ENCODE measurements at places on chromosomes 12 and 14.

GRCh38 chr12:19234981-19235871 lies 105.7 kb downstream of the PLEKHA5 start:
- peak; percentile 86 for DNase-seq

DNA sequence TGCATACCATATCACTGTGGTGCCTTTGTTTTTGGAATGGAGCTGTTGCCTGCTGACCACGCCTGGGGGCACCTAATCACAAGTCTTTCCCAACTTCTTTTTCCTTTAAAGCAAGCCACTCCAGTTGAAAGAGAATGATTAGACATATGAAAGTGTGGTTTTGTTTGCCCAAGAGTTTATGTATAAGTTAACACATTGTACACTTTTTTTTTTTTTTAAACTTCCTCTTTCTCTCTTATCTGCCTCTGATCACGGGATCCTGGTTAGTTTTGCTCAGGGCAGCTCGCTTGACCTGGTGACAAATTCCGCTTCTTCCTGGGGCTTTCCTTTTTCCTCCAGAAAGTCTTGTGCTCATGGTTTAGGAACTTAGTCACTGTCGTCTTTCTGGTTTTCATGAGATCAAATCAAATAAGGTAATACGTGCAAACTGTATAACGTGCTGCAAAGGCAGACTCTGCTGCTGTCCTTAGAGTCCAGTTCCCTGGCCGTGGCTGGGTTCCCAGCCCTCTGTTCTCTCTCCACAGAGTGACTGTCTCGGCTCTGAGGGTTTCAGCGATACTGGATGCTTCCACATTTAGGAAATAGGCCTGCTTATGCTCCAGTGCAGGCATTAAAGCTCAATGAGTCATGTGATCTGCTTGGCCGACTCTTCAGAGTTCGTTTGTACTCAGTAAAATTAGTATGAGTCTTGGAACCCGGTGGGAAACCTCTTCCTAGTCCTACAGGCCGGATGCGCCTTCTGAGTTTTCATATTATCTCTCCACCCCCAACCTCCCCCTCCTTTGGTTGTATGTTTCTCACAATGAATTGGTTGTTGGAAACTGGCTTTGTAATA lies 15.2 kb downstream of the RASSF3 start:
- peak; percentile 87 for DNase-seq

DNA sequence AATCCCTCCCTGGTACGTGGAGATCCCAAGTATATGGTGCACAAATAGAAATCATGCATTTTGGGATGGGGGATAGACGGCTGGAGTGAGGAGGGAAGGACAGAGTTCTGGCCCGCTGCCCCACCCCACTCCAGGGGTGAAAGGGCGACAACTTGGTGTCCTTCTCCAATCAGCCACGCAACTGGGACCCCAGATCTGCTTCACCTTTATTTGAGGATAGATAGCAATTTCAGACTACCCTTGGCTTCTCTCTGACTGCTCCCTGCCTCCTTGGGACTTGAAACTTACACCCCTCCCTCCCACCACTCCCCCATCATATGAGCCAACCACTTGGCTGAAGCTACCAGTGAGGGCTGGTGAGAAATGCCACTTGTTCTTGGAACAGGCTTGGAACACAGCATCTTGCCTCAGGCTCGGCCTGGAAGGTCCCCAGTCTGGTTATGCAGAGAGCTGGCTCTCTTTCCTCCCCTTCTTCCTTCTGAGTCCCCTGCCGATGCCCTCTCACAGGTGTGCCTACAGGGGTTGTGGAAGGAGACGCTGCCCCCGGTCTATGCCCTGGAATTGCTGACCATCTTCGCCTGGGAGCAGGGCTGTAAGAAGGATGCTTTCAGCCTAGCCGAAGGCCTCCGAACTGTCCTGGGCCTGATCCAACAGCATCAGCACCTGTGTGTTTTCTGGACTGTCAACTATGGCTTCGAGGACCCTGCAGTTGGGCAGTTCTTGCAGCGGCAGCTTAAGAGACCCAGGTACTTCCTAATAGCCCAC lies 8.1 kb downstream of the OAS3 start:
- DNase-seq: no peak

- peak; percentile 43 for DNase-seq
These were observed 11.5 kb upstream of the KRT80 start for GRCh38 chr12:52203079-52203921.

DNA sequence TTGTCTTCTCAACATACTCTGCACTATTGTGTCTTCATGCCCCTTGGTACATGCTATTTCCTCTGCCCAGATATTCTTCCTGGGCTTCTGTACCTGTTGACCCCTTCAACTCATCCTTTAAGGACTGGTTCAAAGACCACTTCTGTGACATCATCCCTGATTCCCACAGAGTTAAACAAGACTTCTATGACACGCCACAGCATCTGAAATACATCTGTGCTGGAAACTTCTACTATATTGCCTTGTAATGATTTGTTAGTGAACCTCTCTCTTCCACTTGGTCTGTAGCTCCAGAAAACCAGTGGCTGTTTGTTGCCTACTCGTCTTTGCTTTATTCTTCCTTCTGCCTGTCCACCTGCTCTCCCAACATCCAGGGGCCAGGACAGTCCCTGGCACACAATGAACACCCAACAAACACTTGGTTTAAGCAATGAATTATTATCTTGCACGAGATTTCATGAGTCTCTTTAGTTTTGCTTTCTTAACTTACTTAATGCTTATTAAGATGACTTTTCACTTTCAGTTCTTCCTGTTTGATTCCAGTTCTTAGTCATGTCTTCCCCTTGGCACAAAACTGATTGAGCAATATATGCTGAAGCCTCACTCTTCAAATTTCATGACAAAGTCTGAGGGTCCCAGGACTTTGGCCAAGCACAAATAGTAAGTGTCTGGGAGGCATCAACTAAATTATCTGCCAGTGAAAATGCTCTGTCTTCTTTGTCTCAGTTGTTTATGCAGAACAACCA lies 485.9 kb downstream of the APAF1 start:
- DNase-seq: no peak

DNA sequence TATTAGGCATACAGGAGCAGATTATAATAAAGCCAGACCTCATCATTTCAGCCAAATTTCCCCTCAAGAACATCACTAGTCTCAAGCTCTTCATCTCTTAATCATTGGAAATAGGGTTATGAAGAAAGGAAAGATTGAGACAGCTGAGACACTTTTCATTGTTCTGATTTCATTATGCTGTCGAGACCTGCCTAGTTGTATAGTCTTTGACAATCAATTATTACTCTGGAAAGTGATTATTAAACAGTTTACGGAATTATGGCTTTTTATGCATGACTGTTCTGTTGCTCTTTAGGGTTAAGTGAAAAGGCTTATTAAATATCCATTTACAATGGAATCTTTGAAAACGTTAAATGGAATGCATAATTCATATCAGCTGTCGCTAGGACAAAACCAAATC lies 48.3 kb downstream of the TTC6 start:
- DNase-seq: no peak

DNA sequence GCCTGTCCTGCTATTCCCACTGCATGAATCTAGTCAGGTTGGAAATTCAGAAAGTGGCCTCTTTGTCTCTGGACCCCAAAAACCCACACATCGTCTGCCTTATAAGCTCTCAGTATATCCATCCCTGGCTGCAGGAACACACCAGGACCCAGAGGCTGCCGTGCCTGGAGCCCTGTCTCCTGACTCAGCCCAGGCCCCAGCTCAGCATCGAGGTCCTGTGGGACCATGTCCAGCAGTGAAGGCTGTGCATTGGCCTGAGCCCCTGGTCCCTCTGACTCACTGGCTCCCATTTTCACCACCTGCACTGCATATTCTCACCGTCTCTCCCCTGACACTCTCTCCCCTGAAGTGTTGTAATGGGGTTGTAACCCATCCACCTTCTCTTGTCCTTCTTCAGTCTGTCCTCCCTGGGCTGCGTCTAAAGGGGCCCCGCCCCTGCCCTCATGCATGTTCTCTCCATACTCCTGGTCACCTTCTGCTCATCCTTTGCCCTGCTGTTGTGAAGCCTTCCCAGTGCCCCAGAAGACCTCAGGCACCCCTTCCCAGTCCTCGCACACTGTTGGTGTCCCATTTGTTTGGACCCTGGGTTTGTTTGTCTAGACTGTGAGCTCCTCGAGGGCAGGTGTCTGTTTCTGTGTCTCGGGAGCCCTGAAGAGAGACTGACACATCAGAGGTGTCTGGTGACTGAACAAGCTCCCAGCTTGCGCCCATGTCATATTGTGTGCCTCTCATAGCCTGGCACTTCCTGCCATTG lies 43.8 kb downstream of the EVL start:
- peak; percentile 59 for DNase-seq

- no peak for DNase-seq
These were observed 6.3 kb upstream of the TMEM121 start for GRCh38 chr14:105519946-105520698.

GRCh38 chr14:50001151-50001998 lies 108.5 kb downstream of the ARF6 start:
- peak; percentile 90 for DNase-seq

Measured in fibroblast of the aortic adventitia (primary cell).